ENCODE measurements at places on chromosomes 5 and 9.

- DNase-seq = no peak
Measured at GRCh38 chr5:76456258-76456657, 53.2 kb downstream of the IQGAP2 start.

GRCh38 chr5:166788050-166788449 is 1503.4 kb upstream of the WWC1 start:
- DNase-seq = no peak

GRCh38 chr9:88521308-88521707 is 13.7 kb upstream of the NXNL2 start:
- no peak for DNase-seq

GRCh38 chr9:78023003-78023741 is 8.4 kb downstream of the GNAQ start:
- no peak for DNase-seq

DNA sequence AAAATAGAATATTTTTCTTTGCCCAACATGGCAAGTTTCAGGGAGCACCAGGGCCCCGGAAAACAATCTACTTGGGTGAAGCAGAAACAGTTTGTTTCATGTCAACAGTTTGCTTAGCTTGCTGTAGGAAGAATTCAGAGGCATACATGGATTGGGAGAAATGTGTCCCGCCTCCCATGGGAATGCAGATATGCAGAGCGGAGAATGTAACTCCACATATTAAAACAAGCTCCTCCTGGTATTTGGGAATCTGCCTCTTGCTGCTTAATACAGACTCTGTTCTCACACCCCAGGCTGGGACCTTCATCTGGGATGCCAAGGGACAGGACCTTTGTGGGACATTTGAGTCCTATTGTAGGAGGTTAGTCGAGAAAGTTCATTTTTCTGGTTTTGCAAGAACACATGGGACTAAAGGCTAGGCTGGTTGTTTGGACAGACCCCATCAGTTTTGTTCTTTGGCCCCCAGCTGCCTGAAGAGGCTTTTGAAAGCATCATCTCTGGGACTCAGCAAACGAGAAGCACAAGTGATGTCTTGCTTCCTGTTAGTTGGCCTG is 220.5 kb upstream of the ADRA1B start:
- DNase-seq = no peak

- no peak for DNase-seq
Measured at GRCh38 chr9:98745470-98745869, 36.7 kb upstream of the GABBR2 start.

- no peak for DNase-seq
Measured at GRCh38 chr9:87642330-87643106, 83.4 kb upstream of the CTSL start.

DNA sequence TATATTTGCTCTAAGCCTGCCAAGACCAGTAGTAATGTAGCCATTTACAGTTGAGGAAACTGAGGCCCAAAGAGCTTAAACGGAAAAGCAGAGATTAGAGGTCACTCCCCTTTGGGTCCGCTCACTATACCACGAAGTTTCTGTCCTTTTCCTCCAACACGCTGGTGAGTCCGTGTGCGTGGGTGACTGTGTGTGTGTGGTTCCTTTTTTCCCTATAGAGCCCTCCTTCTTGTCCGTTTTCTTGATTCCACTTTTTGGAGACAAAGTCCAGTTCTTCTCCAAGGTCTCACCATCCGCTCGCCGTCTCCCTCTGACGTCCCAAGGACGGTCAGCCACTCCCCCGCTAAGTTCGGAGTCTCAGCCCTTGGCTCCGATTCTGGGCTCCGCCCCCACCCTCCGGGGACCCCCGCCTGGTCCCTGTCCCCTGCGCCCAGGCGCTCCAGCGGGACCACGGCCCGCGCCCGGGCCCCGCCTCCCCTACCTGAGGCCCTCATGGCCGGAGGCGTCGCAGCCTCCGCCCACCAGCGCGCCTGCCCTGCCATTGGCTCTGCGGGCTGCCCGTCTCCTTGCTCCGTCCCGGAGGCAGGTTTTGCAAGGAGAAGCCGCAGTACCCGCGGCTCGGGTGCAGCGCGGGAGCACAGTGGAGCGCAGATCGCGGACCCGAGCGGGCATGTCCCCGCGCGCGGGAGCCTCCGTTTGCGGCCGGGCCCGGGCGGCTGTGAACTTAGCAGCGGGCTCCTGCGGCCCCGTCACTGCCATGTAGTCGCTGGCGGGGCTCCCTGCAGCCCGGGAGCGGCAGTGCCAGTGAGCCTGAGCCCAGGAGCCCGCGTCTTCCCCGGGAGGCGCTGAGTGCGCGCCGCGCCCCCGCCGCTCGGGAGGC is at the start of gene MAST4:
MAST4 (plus strand) TSS at position 638 of the 880 bp plus-strand sequence. CDS start 263 bp downstream, outside the sequence.
- DNase-seq = no peak

- peak; percentile 27 for DNase-seq
Measured at GRCh38 chr5:176837707-176838115, 27.4 kb downstream of the UNC5A start.

GRCh38 chr9:137448602-137448962 is 7.4 kb upstream of the ENTPD8 start:
- no peak for DNase-seq

DNA sequence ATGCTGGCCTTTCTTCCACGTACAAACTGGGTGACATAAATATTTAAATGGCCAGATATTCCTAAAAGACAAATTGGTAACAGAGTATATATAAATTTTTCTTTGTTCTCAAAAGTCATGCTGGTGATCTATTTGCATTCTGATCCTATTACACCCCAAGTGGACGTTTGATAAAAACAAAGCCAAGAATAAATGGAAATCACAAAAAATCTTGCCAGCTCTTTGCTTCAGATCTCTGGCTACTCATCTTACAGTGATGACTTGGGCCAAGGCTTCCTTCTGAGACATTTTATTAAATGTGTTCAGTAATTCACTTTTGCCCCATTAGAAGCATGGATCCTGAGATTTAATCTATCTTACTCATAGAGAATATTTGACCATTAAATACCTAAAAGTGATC is 444.3 kb upstream of the PIK3R1 start:
- no peak for DNase-seq

- no peak for DNase-seq
Measured at GRCh38 chr9:114829574-114830440, 24.0 kb upstream of the TNFSF15 start.

DNA sequence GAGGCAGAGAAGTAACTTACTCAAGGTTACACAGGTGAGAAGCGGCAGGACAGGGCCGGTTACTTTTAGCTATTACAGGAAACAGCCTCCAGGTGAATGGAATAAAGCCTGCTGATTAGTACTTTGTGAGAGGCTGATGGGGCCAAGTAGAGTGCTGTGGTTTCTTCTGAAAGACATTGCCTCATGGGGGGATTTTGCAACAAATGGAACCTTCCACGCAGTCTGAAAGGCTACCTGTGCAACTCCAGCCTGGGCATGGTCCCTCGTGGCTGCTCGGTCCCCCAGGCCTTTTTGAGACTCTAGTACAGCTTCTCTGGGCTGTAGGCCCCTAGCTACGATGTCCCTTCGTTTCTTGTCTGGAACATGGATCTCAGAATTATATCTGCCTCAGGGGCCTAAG is 2.0 kb downstream of the TMEM268 start:
- DNase-seq = no peak

DNA sequence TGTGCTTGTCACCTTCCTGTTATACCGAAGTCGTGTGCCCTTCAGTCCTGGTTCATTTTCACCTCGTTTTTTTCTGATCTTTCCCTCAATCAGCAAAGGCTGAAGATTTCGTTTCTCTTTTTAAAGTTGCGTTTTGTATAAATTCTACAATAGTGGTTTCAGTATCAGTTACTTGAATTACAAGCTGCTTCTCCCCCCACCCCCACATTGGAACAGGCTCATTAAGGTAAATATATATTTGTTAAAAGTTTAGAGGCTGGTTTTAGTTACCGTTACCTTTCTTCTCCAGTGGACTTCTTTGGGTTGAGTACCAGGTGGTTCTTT is 881 bp downstream of the SUB1 start:
- no peak for DNase-seq

DNA sequence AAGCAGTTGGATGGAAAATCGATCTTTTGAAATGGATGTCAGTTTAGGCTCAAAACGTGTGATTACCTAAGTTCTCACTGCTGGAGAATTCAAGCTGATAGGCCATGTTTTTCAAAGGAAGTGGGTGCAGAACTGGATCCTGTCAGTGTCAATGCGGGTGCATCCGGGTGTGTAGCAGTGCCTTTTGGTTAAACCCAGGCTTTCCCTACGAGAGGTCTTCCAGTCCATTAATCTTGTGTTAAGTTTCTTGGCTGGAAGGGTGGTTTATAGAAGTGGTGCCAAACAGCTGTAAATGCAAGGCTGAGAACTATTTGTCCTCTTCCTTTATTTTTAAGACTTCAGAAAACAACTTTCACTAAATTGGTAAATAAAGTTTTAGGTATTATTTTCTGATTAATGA is 71.9 kb downstream of the DAPK1 start:
- DNase-seq = no peak

DNA sequence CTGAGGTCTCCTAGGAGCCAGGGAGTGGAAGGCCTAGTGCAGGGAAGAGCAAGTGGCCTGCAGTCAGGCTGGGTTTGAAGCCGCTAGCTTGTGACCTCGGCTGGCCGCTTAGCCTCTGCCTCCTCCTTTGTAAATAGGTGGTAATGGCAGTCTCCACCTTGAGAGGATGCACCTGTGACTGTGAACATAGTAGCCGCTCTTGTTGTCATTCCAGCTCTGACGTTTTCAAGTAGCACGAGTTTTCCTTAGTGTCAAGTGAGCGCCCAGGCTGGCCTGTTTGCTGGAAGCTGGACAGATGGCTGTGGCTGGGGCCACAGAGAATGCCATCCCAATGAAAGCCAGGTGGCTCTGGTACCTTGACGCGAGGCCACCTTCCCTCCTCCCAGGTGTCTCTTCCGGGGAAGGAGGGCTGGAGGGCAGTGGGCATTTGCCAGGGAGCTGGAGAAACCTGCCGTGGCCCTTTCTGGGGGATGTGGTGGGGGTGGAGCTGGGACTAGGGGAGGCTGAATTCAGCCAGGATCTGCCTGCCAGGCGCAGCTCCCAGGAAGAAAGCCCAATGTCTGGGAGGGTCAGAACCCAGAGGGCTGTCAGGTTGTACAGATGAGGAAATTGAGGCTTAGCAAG is 2.5 kb downstream of the ASS1 start:
- DNase-seq = no peak

GRCh38 chr5:78699552-78700153 is 51.1 kb upstream of the LHFPL2 start:
- no peak for DNase-seq

GRCh38 chr5:175588709-175589429 is 69.0 kb upstream of the HRH2 start:
- no peak for DNase-seq

DNA sequence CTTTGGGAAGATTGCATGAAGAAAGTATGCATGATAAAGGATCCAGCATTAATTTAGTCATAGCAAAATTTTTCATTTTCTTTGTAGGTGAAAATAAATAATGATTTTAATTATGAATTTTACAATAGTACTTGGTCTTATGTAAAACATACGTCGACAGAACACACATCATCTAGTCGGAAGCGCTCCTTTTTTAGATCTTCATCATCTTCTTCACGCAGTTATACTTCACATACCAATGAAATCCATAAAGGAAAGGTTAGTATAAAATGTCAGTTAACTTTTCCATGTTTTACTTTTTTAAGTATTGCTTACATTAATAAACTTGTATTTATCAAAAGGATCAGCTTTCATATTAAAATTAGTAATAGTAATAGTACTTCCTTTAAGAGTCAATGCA is 35.8 kb downstream of the C7 start:
- DNase-seq = no peak

GRCh38 chr9:74431467-74431866 is 65.7 kb upstream of the RORB start:
- DNase-seq = no peak

DNA sequence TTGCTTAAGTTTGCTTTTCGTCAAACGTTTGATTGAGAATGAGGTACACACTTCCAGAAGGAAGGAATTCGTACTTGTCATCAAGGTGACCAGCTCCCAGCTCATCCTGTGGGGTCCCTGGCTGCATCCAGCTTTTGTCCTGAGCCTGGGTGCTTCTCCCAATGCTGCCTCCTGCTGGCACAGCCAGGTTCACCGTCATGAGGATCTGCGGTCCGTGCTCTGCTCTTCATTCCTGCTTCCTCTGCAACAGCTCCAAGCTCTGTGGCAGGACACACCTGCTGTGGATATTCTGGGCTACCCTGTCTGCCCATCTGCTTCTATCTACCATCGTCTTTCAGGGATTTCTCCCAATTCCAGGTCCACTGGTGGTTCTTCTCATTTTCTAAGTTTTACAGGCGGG is 13.3 kb upstream of the UBE2QL1 start:
- no peak for DNase-seq

DNA sequence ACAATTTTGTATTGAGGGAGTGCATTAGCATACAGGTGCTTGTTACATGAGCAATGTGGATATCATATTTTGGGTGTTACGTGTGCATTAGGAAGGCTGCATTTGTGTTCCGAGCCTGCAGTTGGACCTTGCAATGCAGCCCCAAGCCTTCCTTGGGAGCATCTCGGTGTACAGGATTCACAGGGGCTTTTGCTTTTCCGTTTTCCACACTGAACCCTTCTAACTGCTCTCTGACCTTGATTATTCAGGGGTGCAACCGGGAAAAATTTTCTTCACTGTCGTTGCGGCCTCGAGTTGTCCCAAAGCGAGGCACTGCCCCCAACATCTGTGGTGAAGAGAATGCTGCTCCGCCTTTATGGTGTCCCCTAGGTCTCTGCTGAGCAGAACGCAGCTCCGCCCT is 80.1 kb upstream of the PLEKHG4B start:
- no peak for DNase-seq

- DNase-seq = no peak
Measured at GRCh38 chr9:129849901-129850300, 14.6 kb downstream of the USP20 start.

DNA sequence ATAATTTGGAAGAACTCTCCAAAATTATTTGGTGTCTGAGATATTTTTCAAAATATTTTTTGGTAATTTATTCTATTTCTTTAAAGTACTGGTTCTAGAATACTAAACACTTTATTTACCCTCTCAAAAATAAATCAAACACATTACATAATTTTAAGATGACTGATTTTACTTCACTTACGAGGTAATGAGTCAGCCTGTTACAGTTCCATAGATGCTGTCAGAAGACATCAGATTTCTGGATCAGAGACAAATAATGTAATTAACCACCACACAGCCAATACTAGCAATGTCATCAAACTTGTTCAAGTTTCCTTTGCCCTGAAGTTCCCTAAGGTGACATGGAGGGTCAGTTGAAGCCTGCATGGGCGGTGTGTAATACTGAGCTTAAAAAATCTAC is 106.1 kb upstream of the CDH9 start:
- no peak for DNase-seq

- DNase-seq = no peak
Measured at GRCh38 chr5:160926428-160926827, 74.4 kb upstream of the ATP10B start.

- DNase-seq = no peak
Measured at GRCh38 chr9:135045928-135046738, 41.3 kb upstream of the OLFM1 start.

Data from thoracic aorta (tissue), 2 donors.